ENCODE measurements at places on chromosomes 1 and 21. TPM values are rescaled to one million over a fixed set of nuclear protein-coding genes. Genes with fewer than 3 reads are reported as not detected.

GRCh38 chr1:170520601-170521000 is 11.4 kb upstream of the GORAB start:
- H3K36me3 ChIP-seq, result no peaks in the 10 kb centered on the region
- no peaks in the 10 kb centered on the region for H3K4me1 ChIP-seq
- no peaks in the 10 kb centered on the region for H3K27me3 ChIP-seq

DNA sequence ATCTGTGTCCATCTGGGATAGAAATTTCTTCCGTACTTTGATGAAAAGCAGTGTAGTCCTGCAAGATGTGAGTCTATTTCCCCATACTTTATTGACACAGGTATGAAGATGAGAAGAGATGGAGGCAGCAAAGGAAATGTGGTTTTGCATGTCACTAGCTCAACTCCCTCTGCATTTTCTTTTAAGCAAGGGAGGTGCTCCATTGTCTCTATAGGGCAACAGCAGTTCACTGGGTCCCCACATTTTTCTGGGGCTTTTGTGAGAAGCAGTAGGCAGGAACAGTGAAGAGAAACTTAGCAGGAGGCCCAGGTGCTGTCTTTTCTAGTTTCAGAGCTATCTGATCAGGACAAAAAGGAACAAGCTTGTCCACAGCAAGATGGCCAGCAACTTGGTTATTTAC is 37.1 kb downstream of the C21orf91 start:
- H3K4me3 ChIP-seq, result no peak overlapping the region
- H3K36me3 ChIP-seq, result peaks cover 6% of the 10 kb centered on the region
- H3K4me1 ChIP-seq, result peaks cover 63% of the 10 kb centered on the region
- no peaks in the 10 kb centered on the region for H3K27me3 ChIP-seq

DNA sequence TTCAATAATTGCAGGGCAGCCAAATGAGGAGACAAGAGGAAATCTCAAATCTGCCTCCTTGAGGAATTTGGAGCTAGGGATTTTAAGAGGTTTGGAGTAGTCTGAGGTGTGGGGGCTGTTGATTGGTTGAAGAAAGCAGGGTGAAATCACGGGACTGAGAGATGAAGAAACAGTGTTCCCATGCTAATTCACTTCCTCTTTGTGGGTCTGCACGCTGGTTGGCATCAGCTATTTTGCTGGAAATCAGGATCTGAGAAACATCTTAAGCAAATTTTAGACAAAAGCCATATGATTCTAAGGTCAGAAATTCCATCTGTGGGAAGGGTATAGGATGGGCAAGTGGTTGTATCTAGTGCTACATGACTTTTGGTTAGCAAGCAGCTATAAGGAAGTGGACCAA is 107.1 kb upstream of the PAXBP1 start:
- H3K27me3 ChIP-seq, result no peaks in the 10 kb centered on the region
- H3K4me1 ChIP-seq, result no peaks in the 10 kb centered on the region
- no peak overlapping the region for H3K27ac ChIP-seq
- H3K36me3 ChIP-seq, result no peaks in the 10 kb centered on the region

DNA sequence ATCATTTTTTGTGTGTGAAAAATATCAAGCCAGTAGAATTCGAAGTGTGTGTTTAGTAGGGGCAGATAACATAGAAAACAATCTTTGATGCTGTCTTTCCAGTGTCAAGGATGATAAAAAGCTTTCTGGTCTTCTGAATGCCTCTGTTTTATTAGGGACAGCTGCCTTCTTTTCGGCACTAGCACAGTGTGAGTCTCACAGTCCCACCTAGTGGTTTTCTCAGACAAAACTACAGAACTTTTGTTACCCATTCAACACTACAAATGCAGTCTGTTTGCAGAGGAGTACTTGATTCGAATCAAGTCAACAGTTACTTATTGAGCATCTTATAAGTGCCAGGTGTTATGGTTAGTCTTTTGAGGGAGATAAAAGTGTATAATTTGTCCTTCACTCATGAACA is 30.6 kb upstream of the MCOLN3 start:
- no peaks in the 10 kb centered on the region for H3K27me3 ChIP-seq
- H3K4me3 ChIP-seq, result no peak overlapping the region
- no peaks in the 10 kb centered on the region for H3K36me3 ChIP-seq
- no peak for DNase-seq
- H3K4me1 ChIP-seq, result no peaks in the 10 kb centered on the region

The COL16A1 gene
- total RNA-seq, result not detected

DNA sequence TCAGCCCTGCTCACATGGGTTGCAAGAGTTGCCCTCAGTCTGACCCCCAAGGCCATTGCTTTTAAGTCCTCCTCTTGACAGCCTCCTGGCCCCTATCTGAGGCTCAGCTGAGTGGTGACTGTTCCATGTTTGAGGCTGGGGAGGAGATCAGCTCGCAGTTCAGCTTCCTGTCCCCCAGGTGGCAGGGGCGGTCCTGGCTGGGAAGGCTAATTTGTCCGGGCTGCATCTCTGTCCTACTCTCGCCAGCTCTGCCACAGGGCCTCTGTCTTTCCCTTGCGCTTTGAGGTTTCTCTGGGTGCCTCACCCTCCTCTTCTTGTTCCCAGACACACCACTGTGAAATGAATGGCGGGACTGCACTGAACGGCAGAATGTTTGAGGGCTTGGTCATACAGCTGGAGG is 157.3 kb downstream of the KCNJ6 start:
- DNase-seq, result no peak
- no peaks in the 10 kb centered on the region for H3K36me3 ChIP-seq
- no peak overlapping the region for H3K4me3 ChIP-seq
- no peak overlapping the region for H3K27ac ChIP-seq
- no peaks in the 10 kb centered on the region for H3K4me1 ChIP-seq

DNA sequence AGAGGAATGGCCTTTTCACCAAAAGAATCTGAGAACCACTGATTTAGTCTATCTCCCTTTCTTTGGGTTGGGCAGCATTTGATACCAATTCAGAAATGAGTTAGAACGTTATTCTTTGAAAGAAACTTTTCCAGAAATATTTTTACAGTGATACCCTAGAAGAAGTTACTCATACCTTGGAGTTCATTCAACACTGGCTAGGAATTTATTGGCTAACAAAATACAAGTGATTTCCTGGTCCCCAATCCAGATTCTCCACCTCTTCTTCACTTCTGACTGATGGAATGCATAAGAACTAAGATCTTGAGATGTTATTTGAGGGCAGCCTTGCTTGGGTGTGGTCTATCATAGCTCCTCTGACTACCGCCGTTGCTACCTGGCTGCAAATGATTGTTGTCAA is 9.4 kb downstream of the C1orf162 start:
- H3K27me3 ChIP-seq, result no peaks in the 10 kb centered on the region
- H3K27ac ChIP-seq, result no peak overlapping the region
- H3K36me3 ChIP-seq, result peaks cover under 1% of the 10 kb centered on the region
- H3K4me3 ChIP-seq, result no peak overlapping the region
- DNase-seq, result no peak
- peaks cover 7% of the 10 kb centered on the region for H3K4me1 ChIP-seq

DNA sequence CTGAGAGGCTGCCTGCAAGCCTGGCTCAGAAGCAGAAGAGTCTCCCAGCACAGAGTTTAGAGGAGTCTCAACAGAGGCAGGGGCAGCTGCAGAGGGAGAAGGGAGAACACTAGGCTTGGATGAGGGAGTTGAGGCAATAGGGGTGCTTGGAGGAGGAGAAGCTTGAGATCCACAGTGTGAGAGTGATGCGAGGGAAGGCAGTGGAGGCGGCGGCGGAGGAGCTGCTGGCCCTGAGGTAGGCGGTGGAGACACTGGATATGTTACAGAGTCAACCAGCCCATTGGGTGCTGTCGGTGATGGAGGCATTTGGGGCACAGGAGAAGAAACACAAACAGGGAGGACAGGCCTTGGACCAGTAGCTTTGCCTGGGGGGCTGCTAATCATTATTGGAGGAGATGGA is 89.4 kb upstream of the LBR start:
- H3K27me3 ChIP-seq, result no peaks in the 10 kb centered on the region
- H3K36me3 ChIP-seq, result no peaks in the 10 kb centered on the region
- no peaks in the 10 kb centered on the region for H3K4me1 ChIP-seq
- H3K27ac ChIP-seq, result no peak overlapping the region
- DNase-seq, result no peak
